Nucleus accumbens (tissue), 56 donors: ENCODE measurements at places on chromosomes 6 and 20.

GRCh38 chr6:106360989-106361430 is 493 bp downstream of the CRYBG1 start:
- DNase-seq, result no peak

- DNase-seq, result no peak
Observed at GRCh38 chr6:159085396-159085895, 40.7 kb upstream of the TAGAP start.

GRCh38 chr6:13495112-13495776 is 7.8 kb upstream of the GFOD1 start:
- DNase-seq, result no peak

GRCh38 chr6:147135211-147135681 is 69.0 kb upstream of the STXBP5 start:
- DNase-seq, result no peak

- peak; percentile 5 for DNase-seq
Observed at GRCh38 chr20:13008761-13009681, at the start of gene SPTLC3. Gene SPTLC3, plus strand, starts transcription at chr20:13008972. Its CDS starts 296 bp downstream, at chr20:13009268.

DNA sequence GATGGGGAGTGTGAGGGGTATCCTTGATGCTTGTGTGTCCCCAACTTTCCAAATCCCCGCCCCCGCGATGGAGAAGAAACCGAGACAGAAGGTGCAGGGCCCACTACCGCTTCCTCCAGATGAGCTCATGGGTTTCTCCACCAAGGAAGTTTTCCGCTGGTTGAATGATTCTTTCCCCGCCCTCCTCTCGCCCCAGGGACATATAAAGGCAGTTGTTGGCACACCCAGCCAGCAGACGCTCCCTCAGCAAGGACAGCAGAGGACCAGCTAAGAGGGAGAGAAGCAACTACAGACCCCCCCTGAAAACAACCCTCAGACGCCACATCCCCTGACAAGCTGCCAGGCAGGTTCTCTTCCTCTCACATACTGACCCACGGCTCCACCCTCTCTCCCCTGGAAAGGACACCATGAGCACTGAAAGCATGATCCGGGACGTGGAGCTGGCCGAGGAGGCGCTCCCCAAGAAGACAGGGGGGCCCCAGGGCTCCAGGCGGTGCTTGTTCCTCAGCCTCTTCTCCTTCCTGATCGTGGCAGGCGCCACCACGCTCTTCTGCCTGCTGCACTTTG is at the start of gene TNF:
TSS of gene TNF (plus strand) at position 231 of the 567 bp plus-strand sequence. CDS start at position 408, 177 bp downstream.
- DNase-seq, result no peak

DNA sequence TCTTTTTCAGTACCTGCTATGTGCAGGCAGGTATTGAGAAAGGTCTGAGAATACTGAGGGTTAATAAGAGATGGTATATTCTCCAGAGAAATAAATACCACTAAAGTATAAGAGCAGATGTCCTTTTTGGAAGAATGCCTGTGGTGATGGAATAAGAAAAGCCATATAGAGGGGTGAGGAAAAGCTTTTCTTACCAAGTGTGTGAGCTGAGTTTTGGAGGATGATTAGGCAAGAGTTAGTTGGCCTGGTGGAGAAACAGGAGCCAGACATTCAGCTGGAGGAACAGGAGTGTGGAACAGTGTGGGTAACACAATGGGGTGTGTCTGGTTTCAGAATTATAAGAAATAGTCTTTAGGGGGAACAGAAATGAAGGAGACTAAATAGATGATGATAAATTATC is 19.9 kb downstream of the ZNF451 start:
- DNase-seq, result no peak

GRCh38 chr6:64985726-64986125 is 721.3 kb downstream of the EYS start:
- DNase-seq, result no peak

- DNase-seq, result no peak
Observed at GRCh38 chr6:154154389-154154967, 115.4 kb downstream of the OPRM1 start.

- no peak for DNase-seq
Observed at GRCh38 chr6:109263873-109264700, 118.2 kb downstream of the CD164 start.

- DNase-seq, result no peak
Observed at GRCh38 chr6:125198398-125198937, 44.9 kb downstream of the TPD52L1 start.

- no peak for DNase-seq
Observed at GRCh38 chr20:6489361-6490171, 277.9 kb upstream of the BMP2 start.

GRCh38 chr6:38067263-38067980 is 247.9 kb downstream of the ZFAND3 start:
- no peak for DNase-seq

- DNase-seq, result peak; percentile 63
Observed at GRCh38 chr20:32780749-32781655, 18.8 kb downstream of the DNMT3B start.

DNA sequence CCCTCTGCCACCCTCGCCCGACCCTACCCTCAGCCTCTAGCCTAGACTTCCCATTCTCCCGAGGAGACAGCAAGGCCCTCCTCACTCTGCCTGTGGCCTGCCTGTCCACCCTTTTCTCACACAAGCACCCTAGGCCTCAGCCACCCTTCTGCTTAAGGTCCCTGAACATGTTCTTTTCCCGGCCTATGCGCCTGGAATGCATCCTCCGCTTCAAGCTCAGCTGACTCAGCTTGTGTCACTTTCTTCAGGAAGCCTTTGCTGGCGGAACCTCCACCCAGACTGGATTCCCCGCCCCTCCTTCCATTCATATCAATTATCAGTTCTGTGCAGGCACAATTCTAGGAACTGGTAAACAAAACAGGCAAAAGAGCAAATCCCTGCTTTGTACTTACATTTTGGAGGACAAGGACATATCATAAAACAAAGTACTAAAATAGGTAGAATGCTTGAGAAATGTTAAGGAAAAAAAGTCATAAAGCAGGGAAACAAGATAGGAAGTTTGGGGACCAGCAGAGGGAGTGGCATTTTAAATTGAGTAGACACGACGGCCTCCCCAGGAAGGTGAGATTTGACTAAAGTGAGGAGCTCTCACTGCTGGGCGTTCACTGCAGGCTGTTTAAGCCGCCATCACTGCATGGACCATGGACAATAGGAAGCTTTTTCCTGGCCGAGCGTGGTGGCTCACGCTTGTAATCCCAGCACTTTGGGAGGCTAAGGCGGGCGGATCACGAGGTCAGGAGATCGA is 17.9 kb upstream of the SNHG17 start:
- DNase-seq, result no peak

- no peak for DNase-seq
Observed at GRCh38 chr20:44057698-44058675, 129.0 kb downstream of the JPH2 start.

DNA sequence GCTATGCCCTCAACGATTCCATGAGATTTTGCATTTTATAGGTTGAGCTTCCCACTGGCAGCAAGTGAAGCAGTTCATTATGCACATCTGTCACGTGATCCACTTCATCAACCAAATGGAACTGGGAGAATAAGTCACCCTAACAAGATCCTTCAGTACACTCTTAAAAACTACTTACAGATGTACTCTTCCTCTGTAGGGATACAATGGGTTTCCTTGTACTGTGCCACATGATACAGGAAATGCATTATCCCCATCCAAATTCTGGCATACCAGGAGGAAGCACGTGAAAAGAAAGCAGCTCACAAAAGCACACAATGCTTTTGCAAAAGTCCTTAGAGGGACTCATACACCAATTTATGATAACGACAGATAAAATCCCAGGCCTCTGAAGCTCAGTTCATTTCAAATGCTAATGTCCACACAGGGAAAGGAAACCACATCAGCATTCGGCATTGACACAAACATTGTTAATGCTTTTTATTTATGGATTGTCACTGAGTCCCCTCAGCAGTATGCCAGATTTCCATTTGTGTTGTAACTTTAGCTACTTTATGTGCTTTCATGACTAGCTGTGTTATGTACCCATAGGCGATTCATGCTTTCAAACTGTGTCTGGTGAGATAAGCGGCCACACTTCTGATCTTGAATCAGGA is 58.1 kb upstream of the REV3L start:
- no peak for DNase-seq

DNA sequence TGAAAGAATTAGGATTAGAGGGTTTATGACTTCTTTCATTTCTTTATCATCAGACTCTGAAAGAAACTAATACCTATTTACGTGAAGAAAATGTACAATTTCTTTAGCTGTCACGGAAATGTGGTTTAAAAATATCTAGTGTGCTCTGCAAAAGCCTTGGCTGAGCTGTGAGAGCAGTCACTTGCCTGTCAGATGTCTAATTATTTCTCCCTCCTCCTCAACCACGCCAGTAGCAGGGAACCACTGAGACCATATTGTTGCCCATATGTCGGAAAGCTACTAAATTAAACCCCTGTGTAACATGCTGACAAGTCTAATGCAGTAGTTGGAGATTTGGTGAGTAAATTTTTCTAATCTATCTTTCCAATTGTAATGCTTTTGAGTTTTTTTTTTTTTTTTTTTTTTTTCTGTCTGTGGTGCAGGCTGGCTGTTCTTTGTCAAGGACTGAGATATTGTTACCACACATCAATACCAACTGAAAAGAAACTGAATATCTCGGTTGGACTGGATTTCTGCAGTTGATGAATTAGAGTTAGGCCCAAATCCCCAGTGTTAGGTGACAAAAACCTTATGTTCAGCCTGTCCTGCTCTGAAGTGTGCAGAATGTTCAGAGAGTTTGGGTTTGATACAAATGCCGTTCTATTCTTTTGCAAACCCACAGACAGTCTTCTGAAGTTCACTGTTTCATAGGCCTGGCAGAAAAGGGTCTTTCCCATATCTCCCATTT is 302.9 kb upstream of the SYNCRIP start:
- no peak for DNase-seq

DNA sequence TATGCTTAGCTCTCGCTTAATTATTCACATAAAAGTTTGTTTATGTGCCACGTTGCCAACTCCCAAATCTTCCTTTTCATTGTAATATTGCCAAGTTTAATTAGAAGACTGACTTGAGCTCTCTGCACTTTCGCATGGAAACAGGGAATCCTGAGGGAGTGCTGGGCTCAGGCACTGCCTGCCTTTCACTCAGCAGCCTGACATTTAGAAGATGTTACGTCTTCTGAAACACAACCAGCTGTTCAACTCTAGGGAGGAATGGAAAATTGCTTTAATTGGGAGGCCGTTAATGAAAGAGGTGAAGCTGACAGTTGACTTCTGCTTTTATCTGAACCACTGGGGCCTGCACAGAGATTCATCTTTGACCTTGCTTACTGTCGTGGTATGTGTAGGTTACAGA is 77.4 kb upstream of the MTHFD1L start:
- DNase-seq, result no peak

- no peak for DNase-seq
Observed at GRCh38 chr6:106372838-106373501, 12.5 kb downstream of the CRYBG1 start.

DNA sequence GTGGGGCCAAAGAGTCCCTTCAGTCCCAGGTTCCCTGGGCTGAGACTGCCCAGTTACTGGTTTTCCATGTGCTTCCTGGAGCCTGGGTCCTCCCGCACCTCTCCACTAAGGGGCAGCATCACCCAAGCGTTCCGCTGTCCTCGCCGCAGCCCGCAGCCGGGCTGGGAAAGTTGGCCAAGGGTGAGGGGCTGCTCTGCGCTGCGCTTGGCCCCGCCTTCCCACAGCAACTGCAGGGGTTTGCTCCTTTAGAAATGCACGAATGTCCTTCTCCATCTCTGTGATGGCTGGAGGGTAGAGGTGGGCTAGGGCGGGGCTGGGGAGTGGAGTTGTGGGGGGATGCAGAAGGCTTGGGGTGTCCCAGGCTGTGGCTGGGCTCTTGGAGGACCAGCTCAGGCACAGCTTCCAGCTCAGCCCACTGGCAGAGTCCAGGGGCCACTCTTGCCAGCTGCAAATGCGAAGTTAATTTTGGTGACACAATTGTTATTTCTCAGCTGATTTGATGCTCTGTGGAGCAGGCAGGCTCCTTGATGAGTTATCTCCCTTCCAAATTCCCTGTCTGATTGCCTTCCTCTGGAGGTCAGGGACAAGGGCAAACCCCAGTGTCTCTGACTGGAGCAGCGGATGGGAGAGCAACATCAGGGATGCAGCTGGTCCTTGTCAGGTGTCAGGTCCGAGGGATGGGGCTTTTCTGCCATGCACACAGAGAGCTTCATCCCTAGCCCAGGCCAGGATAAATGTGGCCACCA is 63.2 kb downstream of the NOL4L start:
- DNase-seq, result peak; percentile 53

DNA sequence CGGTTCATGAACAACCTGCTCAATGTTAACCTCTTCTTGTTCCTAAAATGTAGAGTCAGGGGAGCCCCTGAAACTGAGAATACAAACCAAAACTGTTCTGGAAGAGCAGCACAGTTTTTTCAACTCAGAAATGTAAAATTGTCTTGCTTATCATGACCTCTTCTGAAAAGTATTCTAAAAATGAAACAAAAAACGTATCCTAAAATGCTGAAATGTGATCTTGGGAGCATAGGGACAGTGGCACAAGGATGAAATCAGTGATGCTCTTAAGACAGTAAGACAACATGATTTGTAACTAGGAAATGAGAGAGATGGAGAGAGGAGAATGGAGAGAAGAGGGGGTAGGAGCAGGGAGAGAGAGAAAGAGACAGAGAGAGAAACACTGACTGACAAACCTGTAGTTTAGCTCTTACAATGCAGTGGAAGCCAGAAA is 27.5 kb downstream of the NCOA7 start:
- no peak for DNase-seq

DNA sequence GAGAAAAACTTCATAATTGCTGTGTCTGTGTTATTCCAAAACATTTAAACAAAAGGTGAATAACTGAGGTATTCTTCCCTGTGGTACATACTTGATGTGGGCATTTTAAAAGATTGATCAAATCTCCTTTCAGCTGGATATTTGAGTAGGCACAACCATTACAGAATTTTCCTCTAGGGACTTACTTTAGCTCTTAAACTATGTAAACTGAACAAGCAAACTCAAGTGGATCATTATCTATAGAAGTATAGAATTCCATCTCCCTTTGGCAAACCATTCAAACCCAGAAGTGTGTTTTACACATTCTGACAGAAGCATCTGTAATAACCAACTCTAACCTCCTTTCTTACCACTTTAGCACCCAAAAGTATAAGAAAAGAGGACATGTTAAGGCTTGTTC is 241.4 kb downstream of the ESR1 start:
- no peak for DNase-seq

GRCh38 chr6:42505385-42505718 is 53.6 kb upstream of the TRERF1 start:
- no peak for DNase-seq

DNA sequence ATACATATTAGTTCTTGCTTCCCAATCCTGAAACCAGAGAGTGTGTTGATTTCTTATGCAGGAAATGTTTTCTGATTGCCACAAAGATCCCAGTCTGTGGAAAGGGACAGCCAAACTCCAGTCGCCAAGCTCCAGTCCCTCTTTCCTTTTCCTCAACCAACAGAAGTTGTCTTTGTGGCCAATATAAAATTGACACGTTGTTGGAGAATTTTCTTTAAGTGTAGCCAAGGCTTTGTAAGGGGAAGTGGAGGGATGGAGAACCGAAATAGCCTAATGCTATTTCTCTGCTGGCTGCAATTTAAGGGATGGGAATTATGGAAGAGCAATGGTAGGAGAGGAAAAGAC is 5.4 kb downstream of the ADGRB3 start:
- no peak for DNase-seq

GRCh38 chr6:137277971-137278637 is 58.9 kb upstream of the IFNGR1 start:
- no peak for DNase-seq
